ENCODE measurements at places on chromosomes 13 and 19.

DNA sequence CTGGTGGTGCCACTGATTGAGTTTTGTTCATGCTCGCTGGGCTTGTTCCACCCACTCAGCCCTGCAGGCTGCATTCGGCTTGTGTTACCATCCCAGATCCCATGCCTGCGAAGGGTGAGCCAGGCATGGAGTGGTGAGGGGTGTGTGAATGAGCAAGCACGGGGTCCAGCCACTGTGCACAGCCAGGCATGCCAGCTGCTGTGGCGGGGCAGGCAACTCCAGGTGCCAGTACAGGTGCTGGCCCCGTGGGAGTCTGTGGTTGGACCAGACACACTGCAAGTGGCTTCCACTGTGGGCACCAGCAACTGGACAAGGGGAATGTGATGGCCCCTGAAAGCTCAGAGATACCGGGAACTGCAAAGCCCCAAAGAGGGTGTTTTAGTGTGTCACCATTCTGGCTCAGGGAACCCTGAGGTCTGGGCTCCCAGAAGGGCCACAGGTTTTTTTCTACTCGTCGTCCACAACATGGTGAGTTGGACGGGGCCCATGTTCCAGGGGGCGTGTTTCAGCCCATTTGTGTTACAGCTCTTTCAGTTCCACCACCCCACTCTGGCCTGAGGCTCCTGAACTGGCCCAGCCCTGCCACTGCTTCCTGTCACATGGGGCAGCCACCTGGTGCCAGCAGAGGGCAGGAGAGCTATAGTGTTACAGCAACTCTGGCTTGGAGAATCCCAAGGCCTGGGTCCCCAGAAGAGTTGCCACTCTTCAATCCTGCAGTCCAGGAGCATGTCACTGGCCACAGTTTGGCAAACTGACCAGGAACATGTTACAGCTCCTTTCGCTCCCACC is 217.0 kb upstream of the OBI1 start:
- no peak for DNase-seq

DNA sequence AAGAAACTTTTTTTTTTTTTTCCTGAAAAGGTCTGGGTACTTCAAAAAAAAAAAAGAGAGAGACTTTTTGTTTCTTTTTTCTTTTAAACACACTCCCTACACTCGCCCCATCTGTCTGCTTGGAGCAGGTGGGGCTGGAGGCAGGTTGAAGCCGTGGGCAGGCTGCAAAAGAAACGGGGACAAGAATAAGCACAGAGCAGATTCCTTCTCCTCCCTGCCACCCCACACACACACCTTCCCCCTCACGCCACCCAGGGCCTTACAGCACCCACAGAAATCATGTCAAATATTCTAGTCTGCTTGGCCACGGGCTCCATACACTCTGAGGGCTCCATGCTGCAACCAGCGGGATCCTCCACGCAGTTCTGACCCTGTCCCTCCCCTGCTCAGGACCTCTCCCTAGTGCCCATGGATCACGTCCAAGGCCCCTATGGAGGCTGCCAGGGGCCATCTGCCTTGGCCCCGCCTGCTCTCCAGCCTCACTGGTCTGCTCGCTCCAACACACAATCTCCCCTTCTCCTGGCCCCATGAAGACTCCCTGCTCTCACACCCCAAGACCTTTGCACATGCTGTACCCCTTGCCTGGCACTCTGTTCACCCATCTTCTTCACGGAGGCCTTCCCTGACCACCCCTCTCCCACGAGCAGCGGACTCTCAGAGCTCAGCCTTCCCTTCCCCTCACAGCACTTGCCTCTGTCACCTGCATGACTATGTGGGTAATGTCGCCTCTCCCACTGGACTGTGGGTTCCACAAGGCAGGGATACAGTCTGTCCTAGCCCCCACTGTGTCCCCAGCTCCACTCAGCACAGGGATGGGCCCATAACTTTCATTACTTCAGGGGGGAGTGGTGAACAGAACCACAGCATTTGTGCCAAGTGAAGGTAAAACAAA is 11.4 kb downstream of the AKT2 start:
- DNase-seq = no peak

DNA sequence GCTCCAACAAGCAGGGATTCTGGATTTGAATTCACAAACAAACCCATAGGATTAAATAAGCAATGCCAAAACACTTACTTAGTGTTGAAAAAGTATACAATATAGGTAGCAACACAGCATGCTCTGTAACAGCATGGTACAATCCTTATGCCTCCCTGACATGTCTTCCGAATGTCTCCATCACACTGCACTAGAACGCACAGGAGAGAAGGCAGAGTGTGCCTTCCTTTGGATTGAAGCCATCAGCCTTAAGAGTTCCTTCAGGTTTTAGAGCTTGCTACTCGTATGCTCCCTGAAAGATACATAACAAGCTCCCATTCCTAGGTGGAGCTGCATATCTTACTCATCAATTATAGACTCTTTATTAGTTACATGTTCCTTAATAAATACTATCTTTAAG is 1573.9 kb upstream of the PRR20A start:
- DNase-seq = no peak

DNA sequence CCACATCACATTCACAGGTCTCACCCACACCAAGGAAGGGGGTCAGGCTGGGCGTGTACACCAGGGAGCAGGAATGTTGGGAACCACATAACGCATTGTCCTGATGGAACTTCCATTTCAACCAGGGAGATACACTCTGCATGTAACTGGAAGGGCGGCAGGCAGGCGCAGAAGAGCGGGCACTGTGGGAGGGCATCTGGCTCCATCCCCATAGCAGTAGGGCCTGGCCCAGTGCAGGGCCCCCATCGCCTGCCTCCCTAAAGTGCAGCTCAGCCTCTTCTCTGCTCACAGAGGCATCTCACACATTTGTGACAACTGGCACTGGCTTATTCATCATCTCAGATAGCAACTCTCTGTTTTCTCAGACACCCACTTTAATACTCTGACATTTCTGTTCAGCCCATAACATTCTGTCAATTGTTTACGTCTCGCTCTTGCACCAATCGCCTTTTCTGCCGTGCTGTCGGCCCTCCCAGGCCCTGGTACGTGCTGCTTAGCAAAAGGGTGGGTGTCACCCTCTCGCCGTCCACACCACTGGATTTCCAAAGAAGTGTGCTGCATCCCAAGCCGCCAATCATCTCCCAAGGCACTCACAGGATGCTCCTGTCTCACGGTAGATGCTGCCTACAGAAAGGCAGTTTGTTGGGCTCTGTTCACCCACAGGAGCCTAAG is 353.3 kb upstream of the ZNF507 start:
- DNase-seq = no peak

GRCh38 chr13:87779426-87779825 is 108.3 kb downstream of the SLITRK5 start:
- DNase-seq = no peak

GRCh38 chr13:102291587-102292218 is 110.1 kb downstream of the FGF14 start:
- DNase-seq = no peak

DNA sequence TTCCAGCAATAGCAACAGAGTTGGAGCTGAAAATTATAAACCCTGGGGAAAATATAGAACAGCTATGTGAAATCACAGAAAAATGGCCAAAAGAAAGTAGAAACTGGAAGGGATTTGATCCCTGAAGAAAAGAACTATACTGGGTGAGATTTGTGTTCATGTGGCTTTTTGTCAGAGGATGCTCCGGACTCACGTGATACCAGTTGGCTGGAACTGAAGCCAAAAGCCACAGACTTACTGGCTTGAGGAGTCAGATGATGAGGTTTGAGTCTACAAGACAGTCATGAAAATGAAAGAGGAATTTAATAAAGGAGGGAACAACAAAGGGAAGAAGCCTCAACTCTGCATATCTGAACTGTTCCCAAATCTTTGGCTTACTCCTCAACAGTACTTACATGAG is 427.1 kb downstream of the GPC5 start:
- DNase-seq = no peak

DNA sequence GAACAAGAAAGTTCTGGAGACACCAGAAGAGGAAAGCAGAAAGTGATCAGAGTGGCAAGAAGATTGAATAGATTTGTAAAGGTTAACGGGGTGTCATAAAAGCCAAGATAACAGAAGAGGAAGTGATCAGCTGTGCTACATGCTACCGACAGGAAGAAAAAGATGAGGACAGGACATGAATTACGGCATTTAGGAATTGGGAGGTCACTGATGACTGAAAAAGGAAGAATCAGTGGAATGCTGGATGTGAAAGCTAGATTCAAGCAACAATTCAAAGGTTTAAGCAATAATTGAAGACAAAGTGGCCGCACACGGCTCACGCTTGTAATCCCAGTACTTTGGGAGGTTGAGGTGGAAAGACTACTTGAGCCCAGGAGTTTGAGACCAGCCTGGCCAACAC is 15.1 kb downstream of the ZNF160 start:
- no peak for DNase-seq

DNA sequence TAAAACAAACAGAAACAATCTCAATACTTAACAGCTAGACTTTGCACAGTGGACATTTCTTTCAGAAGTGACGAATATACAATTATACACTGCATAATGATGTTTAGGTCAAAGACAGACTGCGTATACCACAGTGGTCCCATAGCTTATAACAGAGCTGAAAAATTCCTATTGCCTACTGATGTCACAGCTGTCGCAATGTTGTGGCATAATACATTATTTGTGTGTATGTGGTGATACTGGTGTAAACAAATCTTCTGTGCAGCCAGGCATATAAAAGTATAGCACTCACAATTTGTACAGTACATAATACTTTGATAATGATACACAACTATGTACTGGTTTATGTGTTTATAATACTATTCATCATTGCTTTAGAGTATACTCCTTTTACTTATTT is 116.7 kb downstream of the TNFRSF19 start:
- no peak for DNase-seq

GRCh38 chr13:59247171-59247570 is 916.6 kb downstream of the DIAPH3 start:
- DNase-seq = no peak

DNA sequence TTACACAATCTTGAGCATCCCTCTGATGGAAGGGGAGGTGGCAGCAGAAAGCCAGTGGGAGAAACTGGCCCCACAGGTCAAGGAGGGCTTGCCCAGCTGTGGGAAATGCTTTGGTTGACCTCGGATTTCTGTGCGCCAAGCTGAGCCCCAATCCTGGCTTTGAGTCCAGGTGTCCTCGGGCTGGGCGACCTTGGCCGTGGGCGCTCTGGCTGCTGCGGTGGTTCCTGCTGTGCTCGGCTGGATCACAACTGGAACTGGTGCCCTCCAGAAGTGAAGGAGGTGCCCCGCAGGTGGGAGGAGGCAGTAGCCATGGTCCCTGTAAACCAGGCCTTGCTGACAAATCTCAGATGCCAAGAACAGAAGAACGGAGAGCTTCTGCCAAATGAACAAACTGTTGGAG is 56.4 kb downstream of the ZNF676 start:
- no peak for DNase-seq

GRCh38 chr19:5293612-5294378 is 46.8 kb downstream of the PTPRS start:
- no peak for DNase-seq

GRCh38 chr13:50073340-50073739 is 58.1 kb downstream of the KCNRG start:
- no peak for DNase-seq

- DNase-seq = no peak
Observed at GRCh38 chr19:42114412-42114811, 17.8 kb downstream of the POU2F2 start.

- DNase-seq = no peak
Observed at GRCh38 chr13:39676315-39676876, 20.9 kb downstream of the COG6 start.

- DNase-seq = no peak
Observed at GRCh38 chr19:11244846-11245589, 5.6 kb downstream of the ANGPTL8 start.

DNA sequence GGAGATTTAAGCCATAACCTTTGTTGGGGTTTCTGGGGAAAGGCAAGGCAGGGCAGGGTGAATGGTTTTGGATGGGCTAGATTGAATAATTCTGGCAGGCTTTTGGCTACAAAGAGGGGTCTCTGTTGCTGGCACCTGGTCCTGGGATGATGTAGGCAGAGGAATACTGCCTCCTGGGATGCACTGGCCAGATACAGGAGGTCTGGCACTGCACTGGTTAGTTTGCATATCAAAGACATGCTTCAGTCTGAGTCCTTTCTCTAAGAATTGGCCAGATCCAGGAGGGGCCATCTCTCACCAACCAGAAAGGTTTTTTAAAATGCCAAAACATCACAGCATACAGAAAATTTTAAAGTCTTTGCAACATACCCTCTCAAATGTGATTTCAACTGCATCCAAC is 8.0 kb upstream of the MEDAG start:
- DNase-seq = no peak

DNA sequence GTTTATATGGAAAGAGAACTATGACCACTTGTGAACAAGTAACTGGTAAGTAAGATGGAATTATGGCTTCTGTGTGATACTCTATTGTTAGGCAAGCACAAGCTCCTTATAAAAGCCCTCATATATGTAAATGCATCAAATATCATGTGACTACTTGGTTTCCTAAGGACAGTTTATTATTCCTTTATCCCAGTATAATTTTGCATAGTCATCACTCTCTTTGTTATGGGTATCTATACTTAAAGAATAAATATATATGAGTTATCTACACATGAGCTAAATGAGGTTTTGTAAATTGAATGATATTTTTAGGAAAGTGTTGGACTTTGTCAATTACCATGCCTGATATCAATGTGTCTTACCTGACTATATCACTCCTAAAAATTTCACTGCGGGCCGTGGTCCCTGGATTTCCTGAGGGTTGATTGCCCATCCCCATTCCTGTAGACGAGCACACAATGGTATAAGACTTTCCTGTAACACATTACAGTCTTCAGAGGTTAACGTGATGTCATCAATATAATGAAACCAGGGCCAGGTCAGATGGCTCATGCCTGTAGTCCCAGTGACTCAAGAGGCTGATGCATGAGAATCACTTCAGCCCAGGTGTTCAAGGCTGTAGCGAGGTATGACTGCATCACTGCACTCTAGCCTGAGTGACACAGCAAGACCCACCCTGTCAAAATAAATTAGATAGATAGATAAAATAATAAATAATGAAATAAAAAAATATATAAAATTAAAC is 20.7 kb downstream of the ZNF844 start:
- no peak for DNase-seq

DNA sequence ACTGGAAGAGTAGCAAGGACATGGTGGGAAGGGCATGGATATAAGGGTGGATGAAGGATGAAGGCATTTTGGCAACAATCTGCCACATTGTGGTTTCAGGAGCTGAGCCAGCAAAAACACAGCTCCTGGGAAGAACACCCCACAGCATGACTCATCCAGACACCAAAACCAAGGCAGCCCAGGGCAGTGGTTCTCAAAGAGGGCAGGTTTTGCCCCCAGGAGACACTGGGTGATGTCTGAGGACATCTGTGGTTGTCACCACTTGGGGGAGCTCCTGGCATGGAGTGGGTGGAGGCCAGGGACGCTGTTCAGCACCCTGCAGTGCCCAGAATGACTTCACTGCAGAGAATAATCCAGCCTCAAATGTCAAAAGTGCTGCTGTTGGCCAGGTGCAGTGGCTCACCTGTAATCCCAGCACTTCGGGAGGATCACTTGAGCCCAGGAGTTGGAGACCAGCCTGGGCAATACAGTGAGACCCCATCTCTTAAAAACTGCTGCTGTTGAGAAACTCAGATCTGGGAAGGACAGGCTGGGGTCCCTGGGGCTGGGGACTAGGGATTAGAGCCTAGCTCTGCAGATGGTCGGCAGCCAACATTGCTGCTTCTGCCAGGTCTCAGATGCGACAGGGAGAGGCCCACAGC is 16.1 kb downstream of the ZFR2 start:
- DNase-seq = peak; percentile 21
